ENCODE measurements at places on chromosomes 16 and 17.
A peak's percentile ranks its signal among the peaks of the same experiment; 100 is the strongest.

GRCh38 chr16:81018496-81018895 is 11.5 kb downstream of the CENPN start:
- no peak for DNase-seq

DNA sequence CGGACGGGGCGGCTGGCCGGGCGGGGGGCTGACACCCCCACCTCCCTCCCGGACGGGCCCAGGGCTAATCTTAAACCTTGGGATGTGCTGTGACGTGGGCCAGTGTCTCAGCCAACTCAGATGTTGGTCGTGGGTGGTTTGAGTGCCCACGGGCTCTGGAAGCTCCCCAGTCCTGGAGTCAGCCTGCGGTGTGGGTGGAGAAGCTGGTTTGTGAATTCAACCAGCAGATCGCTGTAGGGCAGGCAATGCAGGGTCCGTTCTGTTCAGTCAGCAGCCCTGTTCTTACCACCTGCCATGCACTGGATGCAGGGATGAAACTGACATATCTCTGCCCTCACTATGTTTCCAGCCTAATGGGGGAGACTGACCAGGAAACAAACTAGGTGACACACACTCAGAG is 8.0 kb upstream of the ZNF500 start:
- DNase-seq, result no peak

- DNase-seq, result peak; percentile 1
Measured at GRCh38 chr16:73750639-73751038, 546.0 kb upstream of the PSMD7 start.

DNA sequence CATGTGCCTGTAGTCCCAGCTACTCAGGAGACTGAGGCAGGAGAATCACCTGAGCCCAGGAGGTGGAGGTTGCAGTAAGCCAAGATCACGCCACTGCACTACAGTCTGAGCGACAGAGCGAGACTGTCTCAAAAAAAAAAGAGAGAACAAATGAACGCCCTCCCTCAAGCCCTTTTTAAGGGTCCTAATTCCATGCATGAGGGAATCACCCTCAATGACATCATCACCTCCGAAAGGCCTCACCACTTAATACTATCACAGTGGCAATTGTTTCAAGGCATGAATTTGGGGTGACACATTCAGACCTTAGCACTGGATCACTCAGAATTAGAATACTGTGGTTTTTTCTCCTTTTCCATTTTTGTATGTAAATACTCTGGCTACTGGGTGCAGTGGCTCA is 57.8 kb downstream of the CHD9NB start:
- no peak for DNase-seq

GRCh38 chr17:66541461-66542128 is 239.2 kb downstream of the PRKCA start:
- no peak for DNase-seq
